ENCODE measurements at places on chromosomes 13 and 19.

GRCh38 chr19:18073197-18073596 is 13.5 kb downstream of the IL12RB1 start:
- H3K27ac ChIP-seq = peak overlapping the region; percentile 85
- no peak for DNase-seq
- no peaks in the 10 kb centered on the region for H3K27me3 ChIP-seq
- no peak overlapping the region for H3K4me3 ChIP-seq

DNA sequence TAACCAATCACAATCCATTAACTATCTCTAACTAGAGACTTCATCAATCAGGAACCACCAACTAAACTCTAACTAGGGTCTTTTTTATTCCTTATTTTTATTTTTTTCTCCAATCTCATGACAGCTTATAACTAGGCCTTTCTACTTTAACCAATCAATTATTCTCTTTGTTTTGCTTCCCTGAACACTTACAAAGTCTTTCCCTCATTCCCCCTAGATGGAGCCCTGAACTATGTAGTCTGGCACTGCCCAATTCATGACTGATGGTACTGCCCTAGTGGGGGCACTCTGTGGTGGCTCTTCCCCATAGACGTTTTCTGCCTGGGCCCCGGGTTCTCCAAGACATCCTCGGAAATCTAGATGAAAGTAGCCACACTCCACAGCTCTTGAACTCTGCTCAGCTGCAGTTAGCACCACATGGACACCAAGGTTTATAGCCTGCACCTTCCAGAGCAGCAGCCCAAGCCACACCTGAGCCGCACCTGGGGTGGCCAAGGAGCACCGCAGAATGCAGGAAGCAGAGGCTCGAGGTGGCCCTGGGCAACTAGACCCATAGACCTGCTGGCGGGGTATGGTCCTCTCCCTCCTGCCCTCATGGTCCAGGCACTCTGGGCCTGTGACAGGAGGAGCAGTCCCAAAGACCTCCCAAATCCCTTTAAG is 6.6 kb downstream of the ATP7B start:
- H3K27ac ChIP-seq = no peak overlapping the region
- H3K27me3 ChIP-seq = peaks cover 47% of the 10 kb centered on the region
- DNase-seq = no peak
- H3K36me3 ChIP-seq = peaks cover 5% of the 10 kb centered on the region
- peaks cover 14% of the 10 kb centered on the region for H3K4me1 ChIP-seq

DNA sequence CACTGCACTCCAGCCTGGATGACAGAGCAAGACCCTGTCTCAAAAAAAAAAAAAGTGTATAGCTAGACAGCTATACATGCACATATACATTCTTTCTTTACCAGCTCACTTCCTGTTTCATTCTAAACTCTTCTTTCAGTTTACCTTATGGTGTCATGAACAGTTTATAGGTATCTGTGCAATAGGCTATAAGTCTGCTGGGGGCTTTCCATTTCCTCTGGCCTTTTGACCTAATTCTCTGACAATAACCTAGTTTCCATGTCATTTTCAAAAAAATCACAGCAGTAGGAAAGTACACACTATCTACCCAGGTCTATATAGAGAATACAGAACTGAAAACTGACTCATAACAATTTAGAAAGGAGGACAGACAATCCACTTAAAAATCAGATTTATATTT is 24.4 kb upstream of the URAD start:
- H3K27ac ChIP-seq = no peak overlapping the region
- H3K36me3 ChIP-seq = peaks cover 3% of the 10 kb centered on the region
- DNase-seq = no peak
- H3K4me3 ChIP-seq = no peak overlapping the region
- H3K4me1 ChIP-seq = peaks cover 8% of the 10 kb centered on the region

DNA sequence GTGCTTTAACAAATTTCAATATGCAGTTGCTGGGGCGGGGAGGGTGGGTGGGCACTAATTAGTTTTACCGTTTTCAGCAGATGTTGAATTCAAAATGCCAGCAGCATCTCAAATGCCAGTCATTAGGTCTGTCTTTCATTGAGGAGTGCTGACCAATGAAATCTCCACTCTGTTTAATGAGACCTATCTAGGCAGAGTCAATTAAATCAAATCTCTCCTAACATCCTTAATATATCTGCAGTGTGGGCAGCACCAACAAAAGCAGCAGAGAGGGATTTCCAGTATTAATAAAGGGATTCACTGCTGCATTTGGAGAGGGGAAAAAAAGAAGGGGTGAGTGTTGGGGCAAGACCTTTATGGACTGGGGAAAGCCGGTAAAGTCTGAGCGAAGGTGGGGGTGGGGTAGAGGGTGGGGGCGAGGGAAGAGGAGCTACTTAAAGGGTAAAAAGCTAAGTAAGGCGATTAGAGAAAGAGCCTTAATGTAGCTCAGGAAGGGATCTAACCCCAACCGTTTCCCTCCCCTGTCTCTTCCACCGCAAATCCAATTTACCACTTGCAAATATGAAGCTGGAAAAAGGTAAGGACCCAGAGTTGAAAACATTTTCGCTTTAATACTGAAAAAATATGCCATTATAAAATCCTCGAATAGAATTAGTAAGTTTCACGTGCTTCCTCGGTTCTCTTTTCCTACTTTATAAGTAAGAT is 4.5 kb downstream of the SLITRK1 start:
- H3K4me1 ChIP-seq = peaks cover 15% of the 10 kb centered on the region
- H3K27ac ChIP-seq = no peak overlapping the region
- peaks cover 2% of the 10 kb centered on the region for H3K36me3 ChIP-seq
- peaks cover 55% of the 10 kb centered on the region for H3K27me3 ChIP-seq
- H3K4me3 ChIP-seq = no peak overlapping the region

- H3K27me3 ChIP-seq = no peaks in the 10 kb centered on the region
- DNase-seq = no peak
- H3K4me3 ChIP-seq = peak overlapping the region; percentile 3
- peak overlapping the region; percentile 97 for H3K27ac ChIP-seq
- H3K4me1 ChIP-seq = peaks cover 46% of the 10 kb centered on the region
Observed at GRCh38 chr13:27440408-27440807, 10.0 kb downstream of the MTIF3 start.

GRCh38 chr13:30685987-30686386 is 49.4 kb upstream of the ALOX5AP start:
- H3K27ac ChIP-seq = no peak overlapping the region
- no peak overlapping the region for H3K4me3 ChIP-seq
- peaks cover 4% of the 10 kb centered on the region for H3K27me3 ChIP-seq
- DNase-seq = no peak
- H3K36me3 ChIP-seq = peaks cover 2% of the 10 kb centered on the region

DNA sequence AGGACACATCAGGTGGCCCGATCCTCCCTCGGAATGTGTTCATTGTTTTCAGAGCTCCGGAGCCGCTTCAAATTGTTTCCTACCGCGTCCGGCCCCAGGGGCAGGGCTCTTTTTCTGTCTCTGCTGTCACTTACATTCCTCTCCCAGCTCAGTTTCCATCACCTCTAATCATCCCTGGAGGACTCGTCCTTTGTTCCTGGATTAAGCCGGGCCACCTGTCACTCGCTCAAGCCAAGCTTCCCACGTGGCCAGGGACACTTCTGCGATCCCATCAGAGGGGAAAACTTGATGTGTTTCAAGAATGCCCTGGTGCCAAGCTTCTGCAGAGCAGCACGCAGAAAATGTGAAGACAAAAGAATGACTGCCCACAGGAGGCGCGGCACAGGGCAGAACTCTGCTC is 13.5 kb downstream of the IL17D start:
- H3K36me3 ChIP-seq = no peaks in the 10 kb centered on the region
- DNase-seq = no peak
- H3K4me1 ChIP-seq = peaks cover 6% of the 10 kb centered on the region

GRCh38 chr19:34995551-34995950 is 4.6 kb upstream of the GRAMD1A start:
- H3K4me1 ChIP-seq = peaks cover 32% of the 10 kb centered on the region
- H3K27me3 ChIP-seq = no peaks in the 10 kb centered on the region
- H3K36me3 ChIP-seq = no peaks in the 10 kb centered on the region
- H3K4me3 ChIP-seq = no peak overlapping the region

GRCh38 chr19:8607386-8607785 is 3.1 kb downstream of the ADAMTS10 start:
- peaks cover 4% of the 10 kb centered on the region for H3K27me3 ChIP-seq
- no peak overlapping the region for H3K27ac ChIP-seq
- peaks cover 10% of the 10 kb centered on the region for H3K36me3 ChIP-seq

- peaks cover 2% of the 10 kb centered on the region for H3K36me3 ChIP-seq
- H3K4me3 ChIP-seq = no peak overlapping the region
- H3K27ac ChIP-seq = no peak overlapping the region
- H3K4me1 ChIP-seq = peaks cover 10% of the 10 kb centered on the region
Observed at GRCh38 chr19:2229103-2230032, 6.8 kb downstream of the PLEKHJ1 start.

DNA sequence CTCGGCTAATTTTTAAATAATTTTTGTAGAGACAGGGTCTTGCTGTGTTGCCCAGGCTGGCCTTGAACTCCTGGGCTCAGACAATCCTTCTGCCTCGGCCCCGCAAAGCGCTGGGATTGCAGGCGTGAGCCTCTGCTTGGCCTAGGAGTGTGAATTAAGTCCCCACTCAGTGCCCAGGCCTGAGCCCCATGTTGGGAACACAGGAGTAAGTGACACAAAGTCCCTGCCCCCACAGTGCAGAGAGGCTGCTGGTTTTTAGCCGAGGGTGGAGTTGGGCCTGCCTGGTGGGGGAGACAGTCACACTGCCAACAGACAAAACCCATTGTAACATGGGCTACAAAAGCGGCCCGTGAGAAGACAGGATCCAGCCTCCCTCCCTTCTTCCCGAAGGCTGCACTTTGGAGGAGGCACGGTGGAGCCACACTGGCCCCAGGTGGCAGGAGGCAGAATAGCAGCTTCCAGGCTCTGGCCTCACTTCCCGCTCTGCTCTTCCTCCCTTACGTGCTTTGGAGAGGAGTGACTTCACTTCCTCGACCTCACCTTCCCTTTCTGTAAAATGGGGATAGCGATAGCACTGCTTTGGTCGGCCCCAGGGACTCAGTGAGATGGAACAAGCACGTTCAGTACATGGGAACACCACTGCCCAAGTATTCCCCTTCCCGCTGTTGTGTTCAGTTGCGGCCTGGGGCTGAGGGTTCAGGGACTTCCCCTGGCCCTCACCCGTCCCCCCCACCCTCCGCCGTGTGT is 15.2 kb upstream of the EHD2 start:
- H3K27ac ChIP-seq = no peak overlapping the region
- peaks cover 5% of the 10 kb centered on the region for H3K4me1 ChIP-seq
- DNase-seq = peak; percentile 21
- no peak overlapping the region for H3K4me3 ChIP-seq
- H3K36me3 ChIP-seq = no peaks in the 10 kb centered on the region
- no peaks in the 10 kb centered on the region for H3K27me3 ChIP-seq

- no peaks in the 10 kb centered on the region for H3K36me3 ChIP-seq
- DNase-seq = no peak
- H3K4me3 ChIP-seq = no peak overlapping the region
- H3K27ac ChIP-seq = no peak overlapping the region
- no peaks in the 10 kb centered on the region for H3K27me3 ChIP-seq
- no peaks in the 10 kb centered on the region for H3K4me1 ChIP-seq
Observed at GRCh38 chr13:70390968-70391367, 282.7 kb upstream of the KLHL1 start.
